ENCODE measurements at places on chromosomes 16 and 17.

DNA sequence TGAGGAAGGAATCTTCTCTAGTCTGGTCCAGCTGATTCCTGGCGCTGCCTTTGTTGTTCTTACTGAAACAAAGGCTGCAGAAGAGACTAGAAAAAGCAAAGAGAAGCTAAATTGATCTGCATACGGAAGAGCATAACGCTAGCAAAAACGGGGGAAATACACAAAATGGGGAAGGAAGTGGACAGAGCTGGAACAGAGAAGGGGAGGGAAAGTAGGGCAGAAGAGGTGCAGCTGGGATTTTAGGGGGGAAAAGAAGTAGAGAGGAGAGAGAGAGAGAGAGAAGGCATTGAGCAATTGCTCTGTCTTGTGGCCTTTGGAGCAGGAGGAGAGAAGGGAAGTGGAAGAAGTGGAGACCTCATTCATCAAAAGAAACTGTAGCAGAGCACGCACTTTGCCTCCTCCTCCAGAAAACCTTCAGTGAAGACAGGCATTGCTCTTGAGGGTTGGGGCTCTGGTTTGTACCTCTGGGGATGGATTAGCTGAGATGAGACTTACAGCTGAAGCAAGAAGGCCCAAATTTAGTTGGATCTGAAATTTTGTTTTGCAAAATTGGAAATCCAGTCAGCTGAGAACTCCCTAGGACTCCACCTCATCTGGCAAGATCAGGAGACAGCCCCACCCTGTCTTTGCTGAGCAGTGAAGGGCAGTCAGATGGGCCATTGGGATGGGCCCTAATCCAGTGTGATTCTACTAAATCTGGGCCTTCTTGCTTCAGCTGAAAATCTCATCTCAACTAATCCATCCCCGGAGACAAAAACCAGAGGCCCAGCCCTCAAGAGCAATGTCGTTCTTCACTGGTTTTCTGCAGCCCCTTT lies 55.8 kb downstream of the CDRT4 start:
- no peak for DNase-seq

- DNase-seq = no peak
Observed at GRCh38 chr16:57472665-57473060, 10.2 kb downstream of the POLR2C start.

DNA sequence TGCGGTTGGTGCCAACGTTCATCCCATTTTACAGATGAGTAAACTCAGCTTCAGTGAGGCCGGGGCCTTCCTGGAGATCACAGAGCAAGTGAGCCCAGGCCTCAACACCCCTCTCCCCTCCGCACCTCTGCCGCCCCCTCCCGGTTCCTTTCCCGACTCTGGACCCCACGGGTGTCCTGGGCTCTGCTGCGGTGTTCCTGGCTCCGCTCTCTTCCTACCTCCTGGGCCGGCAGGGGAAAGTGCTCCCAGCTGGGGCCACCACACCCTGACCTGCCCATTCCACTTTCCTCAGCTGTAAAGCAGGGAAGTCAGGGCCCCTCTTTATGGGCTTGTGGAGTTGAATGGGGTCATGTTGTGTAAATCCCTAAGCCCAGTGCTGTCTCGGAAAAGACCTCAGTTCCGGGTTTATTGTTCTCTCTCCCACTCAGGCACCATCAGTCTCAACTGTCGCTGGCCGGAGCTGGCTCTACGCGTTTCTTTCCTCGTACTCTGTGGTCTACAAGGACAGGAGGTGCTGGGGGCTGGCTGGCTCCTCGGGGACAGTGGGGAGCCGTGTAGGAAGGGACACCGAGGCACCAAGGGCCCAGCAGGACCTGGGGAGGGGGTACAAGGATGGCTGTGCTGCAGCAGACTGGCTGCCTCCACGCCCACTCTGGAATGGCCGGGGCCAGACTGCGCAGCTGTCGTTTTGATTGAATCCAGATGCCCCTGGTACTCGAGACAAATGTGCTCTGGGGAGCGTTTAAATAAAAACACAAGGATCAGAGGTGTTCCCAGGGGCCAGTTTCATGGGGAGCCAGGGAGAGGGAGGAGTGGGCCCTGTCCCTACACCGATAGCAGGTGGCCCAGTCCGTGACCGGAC lies 21.7 kb upstream of the ACSF3 start:
- DNase-seq = no peak

- DNase-seq = no peak
Observed at GRCh38 chr17:57441270-57441600, 184.9 kb downstream of the MSI2 start.

GRCh38 chr17:77492446-77493237 lies 351.9 kb downstream of the SEC14L1 start:
- no peak for DNase-seq

GRCh38 chr17:3921502-3922319 lies 5.4 kb upstream of the P2RX1 start:
- no peak for DNase-seq

GRCh38 chr16:56348168-56349085 lies 76.9 kb downstream of the AMFR start:
- no peak for DNase-seq

GRCh38 chr17:10600571-10600970 lies 51.1 kb upstream of the MYH2 start:
- DNase-seq = no peak

- no peak for DNase-seq
Observed at GRCh38 chr16:84648595-84649510, 542 bp downstream of the KLHL36 start.

DNA sequence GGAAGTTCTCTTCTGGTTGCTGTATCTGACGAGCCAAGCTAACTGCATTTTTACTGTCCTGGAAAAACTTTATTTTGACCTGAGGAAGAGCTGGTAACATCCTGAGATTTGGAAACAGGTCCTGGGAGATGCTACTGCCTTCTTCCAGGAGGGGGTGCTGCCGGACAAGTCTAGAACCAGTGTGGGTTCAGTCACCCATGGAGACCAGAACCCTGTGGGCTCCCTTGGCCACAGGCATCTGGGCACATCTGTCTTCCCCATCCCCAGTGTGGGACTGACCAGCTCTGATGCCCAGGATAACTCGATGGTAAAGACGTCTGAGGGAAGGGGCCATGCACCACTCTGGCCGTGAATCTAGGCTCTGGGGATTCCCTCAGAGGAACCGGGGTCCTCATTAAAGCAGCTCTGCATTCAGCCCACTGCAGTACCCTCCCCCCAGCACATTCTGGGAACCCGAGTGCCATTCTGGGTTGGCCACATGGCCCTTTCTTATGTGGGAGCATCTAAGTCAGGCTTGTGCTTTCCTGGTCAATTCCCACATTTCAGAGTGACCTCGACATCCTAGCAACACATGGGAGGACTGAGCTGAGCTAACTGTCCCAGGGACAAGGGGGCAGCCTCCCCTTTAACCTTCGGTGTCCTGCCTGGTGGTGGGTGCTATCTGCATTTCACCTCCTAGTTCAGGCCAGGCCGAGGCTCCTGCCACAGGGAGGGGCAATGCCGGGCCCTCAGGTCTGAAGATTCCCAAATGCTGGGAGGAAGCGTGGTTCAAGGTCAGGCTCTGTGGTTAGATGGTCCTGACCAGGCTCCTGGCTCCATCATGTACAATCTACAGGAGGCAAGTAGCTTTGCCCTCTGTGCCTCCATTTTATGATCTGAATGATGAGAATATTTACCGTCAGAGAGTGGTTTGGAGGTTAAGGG lies 6.4 kb downstream of the C16orf86 start:
- peak; percentile 31 for DNase-seq

- no peak for DNase-seq
Observed at GRCh38 chr17:59623151-59623550, 3.5 kb downstream of the CLTC start.

- no peak for DNase-seq
Observed at GRCh38 chr17:68433911-68434508, 23.3 kb downstream of the WIPI1 start.

GRCh38 chr16:9663588-9663987 lies 518.6 kb downstream of the GRIN2A start:
- no peak for DNase-seq

- DNase-seq = no peak
Observed at GRCh38 chr17:71115669-71115972, 946.3 kb downstream of the KCNJ2 start.

GRCh38 chr16:72764015-72764654 lies 283.8 kb downstream of the ZFHX3 start:
- DNase-seq = no peak

DNA sequence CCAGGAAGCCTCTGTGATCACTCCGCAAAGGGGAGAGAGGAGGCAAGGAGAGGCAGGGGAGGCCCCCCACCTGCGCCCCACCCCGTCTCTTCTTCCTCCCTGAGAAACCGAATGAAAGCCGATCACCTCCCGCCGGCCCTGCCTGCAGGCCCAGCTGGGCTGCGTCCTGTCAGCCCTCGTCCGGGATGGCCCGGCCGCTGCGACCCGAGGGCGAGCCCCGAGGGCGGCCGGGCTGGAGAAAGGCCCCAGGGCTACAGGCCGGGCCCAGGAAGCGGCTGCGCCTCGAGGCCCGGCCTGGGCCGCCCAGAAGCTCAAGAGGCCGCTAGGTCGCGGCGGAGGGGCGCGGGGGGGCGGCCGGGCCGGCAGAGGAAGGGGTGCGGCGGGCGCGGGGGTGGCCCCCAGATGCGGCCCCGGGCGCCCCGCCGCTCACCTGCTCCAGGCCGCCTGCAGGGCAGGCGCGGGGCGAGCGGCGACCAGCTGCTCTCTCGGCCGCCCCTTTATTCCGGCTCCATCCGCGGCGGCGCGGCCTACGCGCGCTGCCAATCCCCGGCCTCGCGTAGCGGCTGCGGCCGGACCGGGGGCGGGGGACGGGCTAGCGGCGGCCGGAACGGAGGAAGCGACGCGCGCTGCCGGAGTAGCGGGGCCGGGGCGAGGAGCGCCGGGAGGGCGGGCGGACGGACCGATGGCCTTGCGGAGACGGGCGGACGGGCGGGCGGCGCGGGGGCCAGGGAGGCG lies at the start of gene ZNF319:
TSS of gene ZNF319 (minus strand) at position 702 of the 735 bp plus-strand sequence. CDS start 2,407 bp downstream, outside the sequence.
- no peak for DNase-seq

GRCh38 chr16:31458073-31458843 lies 1.0 kb upstream of the ARMC5 start:
- DNase-seq = peak; percentile 68

DNA sequence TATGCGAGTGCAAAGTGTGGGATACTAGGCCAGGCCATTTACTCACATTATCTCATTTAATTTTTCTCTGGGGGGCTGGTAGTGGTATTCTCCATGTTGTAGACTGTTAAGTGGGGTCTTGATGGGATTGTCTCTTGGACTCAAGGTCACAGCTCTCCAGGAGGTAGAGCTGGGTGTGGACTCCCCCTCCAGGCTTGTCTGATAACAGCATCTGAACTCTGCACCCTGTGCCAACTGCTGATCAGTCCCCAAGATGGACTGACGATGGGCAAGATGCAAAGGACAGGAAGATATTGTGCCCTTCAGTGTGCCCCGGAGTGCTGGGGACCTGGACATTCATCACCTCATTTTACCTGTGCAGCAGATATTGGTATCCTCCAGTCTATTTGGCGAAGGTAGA lies 147.8 kb downstream of the MSI2 start:
- DNase-seq = no peak

- DNase-seq = no peak
Observed at GRCh38 chr17:28937044-28937729, 14.1 kb downstream of the PHF12 start.

GRCh38 chr16:82061861-82062525 lies 26.9 kb downstream of the HSD17B2 start:
- no peak for DNase-seq

DNA sequence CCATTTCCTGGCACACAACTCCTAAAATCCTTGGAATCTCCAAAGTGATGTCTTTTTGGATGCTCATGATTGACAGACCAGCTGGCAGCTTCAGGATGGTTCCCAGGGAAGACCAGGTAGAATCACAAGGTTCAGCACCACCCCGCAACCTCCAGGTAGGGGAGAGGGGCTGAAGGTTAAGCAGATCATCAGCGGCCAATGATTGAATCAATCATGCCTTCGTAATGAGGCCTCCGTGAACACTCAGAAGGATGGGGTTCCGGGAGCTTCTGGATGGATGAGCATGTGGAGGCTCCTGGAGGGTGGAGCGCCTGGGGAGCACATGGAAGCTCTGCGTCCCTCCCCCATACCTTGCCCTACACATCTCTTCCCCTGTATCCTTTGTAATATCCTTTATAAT lies 185.9 kb downstream of the SEC14L1 start:
- no peak for DNase-seq

DNA sequence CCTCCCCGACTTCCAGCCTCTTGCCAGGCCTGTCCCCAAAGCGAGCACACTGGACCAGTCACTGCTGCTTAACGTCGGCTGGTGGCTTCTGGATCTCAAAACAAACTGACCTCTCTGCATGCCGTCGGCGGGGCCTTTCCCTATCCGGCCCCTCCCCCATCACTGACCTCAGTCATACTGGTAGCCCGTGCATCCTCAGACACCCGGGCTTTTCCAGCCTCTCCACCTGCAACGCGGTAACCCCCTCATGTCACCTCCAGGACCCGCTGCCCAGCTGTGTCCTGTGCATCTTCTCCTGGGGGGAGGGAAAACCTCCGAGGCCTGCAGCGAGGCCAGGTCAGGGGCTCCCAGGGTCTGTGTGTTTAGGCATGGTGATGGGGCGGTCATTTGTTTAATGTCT lies 138.6 kb upstream of the CHMP6 start:
- no peak for DNase-seq

GRCh38 chr17:7615265-7615747 lies 609 bp upstream of the FXR2 start:
- no peak for DNase-seq

- no peak for DNase-seq
Observed at GRCh38 chr17:55648086-55648485, 74.6 kb downstream of the TMEM100 start.

DNA sequence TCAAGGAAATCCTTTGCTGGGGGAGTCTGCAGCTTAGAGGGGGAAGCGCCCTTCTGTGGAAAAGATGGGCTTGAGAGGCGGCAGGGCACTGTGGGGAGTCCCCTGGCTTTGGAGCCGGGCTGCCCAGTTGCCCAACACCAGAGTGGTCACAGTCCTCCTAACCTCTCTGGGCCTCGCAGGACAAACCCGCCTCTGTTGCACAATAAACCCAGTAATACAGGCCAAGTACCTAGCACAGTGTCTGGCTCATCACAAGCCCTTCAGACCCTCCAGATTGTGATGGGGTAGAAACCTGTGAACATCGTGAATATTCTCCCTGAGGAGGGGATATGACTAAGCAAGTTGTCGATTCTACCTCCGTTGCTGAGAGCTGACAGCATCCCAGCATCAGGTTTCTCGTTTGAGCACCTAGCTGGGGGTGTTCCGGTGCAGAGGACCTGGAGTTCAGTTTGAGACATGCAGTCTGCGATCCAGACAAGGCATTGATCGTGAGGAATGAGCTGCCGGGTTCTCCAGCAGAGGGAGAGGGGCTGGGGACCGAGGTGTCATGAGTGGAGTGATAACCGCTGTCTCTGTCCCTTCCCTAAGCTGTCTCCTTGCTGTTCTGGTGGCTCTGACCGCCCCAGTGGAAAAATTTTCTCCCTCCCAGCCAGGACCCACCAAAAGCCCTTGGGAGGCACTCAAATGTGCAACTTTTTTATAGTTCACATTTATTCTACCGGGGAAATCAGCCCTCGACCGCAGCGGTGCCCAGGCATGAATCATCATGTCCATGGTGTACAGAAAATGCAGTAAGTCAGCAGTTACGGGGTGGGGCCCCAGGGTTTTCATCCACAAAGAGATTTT lies 161.9 kb downstream of the WSCD1 start:
- peak; percentile 47 for DNase-seq

GRCh38 chr16:2172688-2173335 lies 17.2 kb downstream of the TRAF7 start:
- no peak for DNase-seq

GRCh38 chr17:40035162-40035559 lies 19.0 kb downstream of the MED24 start:
- no peak for DNase-seq
